ENCODE measurements at places on chromosomes 13 and 19. TPM values are rescaled to one million over a fixed set of nuclear protein-coding genes. Genes with fewer than 3 reads are reported as not detected.
A peak's percentile ranks its signal among the peaks of the same experiment; 100 is the strongest.

GRCh38 chr19:35352177-35352447 lies 4.4 kb downstream of the FFAR1 start:
- no peak overlapping the region for H3K4me3 ChIP-seq
- H3K27me3 ChIP-seq = no peaks in the 10 kb centered on the region
- peaks cover 24% of the 10 kb centered on the region for H3K4me1 ChIP-seq
- H3K36me3 ChIP-seq = no peaks in the 10 kb centered on the region

DNA sequence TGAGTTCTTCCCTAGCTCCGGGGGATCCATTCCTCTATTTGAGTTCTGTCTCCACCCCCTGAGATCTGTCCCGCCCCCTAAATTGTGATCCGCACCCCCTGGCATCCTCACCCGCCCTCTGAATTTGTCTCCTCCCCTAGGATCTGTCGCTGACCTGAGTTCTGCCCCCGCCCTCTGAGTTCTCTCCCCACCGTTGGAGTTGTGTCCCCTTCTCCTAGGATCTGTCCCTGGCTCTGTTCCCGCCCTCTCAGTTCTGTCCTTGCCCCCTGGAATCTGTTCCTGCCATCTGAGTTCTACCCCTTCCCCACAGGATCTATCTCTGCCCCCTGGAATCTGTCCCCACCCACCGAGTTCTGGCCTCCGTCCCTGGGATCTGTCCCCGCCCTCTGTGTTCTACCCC lies 1.0 kb upstream of the SLC17A7 start:
- peaks cover 48% of the 10 kb centered on the region for H3K27me3 ChIP-seq
- no peak overlapping the region for H3K27ac ChIP-seq
- peaks cover 9% of the 10 kb centered on the region for H3K36me3 ChIP-seq
- peaks cover 31% of the 10 kb centered on the region for H3K4me1 ChIP-seq
- peak overlapping the region; percentile 72 for H3K4me3 ChIP-seq
- no peak for DNase-seq

DACT3 gene
- total RNA-seq = not detected

- H3K36me3 ChIP-seq = no peaks in the 10 kb centered on the region
- no peaks in the 10 kb centered on the region for H3K4me1 ChIP-seq
- H3K27me3 ChIP-seq = no peaks in the 10 kb centered on the region
- no peak for DNase-seq
- H3K4me3 ChIP-seq = no peak overlapping the region
These were observed 6.6 kb upstream of the GADD45B start for GRCh38 chr19:2469102-2469914.

IGFL2 gene
- total RNA-seq = 0.47 TPM

DNA sequence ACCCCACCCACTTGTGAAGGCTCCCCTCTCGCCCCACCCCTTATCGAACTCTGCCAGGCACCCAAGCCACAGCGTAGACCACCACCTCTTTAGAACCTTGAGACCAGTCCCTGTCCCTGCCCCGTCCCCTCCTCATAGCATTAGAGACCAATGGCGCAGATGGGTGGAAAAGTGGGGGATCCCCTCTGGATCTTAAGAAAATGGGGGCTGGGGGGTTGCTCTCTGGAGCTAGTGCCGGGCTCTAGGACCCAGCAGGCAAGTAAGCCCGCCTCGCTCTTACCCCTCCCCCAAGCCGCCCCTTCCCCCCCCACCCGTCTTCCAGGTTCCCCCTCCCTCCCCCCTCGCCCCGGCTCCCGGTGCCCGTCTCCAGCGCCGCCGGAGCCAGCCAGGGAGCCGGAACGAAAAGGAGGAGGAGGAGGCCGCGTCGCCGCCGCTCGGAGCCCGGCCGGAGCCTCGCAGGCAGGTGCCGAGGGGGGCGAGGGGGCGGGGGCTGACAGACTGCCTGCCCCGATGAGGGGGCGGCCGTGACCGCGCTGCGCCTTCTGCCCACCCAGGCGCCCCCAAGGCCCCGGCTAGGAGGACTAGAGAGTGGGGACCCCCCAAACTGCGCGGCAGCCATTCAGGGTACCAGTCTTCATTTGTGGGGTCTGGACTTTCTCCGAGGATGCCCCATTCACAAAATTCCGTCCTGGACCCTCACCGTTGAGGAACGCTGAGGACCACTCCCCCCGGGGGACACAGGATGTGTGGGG lies at the start of gene SPRED3:
Gene SPRED3, plus strand, starts transcription at position 349 of the 752 bp plus-strand sequence. CDS start 1,606 bp downstream, outside the sequence.
- peak within 1 kb of the TSS; percentile 21 for H3K27ac ChIP-seq
- H3K27me3 ChIP-seq = no peaks in the 10 kb centered on the region
- peak within 1 kb of the TSS; percentile 70 for H3K4me3 ChIP-seq
- peaks cover 6% of the 10 kb centered on the region for H3K36me3 ChIP-seq
